ENCODE measurements at places on chromosomes 7 and 10.

DNA sequence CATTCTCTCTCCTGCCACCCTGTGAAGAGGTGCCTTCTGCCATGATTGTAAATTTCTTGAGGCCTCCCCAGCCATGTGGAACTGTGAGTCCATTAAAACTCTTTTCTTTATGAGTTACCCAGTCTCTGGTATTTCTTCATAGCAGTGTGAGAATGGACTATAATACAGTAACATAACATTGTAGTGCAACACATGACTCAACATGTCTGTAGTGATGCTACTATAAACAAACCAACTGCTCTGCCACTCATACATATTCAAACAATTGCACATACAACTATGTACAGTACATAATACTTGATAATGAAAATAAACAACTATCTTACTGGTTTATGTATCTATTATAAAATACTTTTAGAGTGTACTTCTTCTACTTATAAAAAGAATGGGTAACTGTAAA is 7.1 kb downstream of the ATOH7 start:
- no peak for DNase-seq

- no peak for DNase-seq
Measured at GRCh38 chr10:133441780-133442179, 12.0 kb upstream of the SCART1 start.

DNA sequence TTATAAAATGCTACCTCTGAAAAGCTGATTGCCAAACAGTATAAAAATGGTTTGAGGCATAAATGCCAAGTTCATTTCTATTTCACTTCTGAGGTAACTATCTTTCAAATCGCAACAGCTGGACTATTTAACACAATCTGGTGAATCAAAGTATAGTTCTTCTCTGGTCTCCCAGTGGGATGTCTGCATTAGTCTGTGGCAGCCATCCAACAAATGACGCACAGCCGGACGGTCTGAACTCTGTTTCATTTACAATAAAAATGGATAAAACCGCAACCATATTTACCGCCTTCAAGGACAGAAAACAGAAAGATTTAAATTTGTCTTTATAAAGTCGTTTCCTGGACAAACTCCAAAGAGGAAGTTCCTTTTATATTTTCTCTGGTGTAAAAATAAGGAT is 41.9 kb downstream of the ENO4 start:
- no peak for DNase-seq

GRCh38 chr10:31602541-31603234 is 283.7 kb downstream of the ZEB1 start:
- no peak for DNase-seq

GRCh38 chr10:625333-625696 is 64.2 kb downstream of the DIP2C start:
- DNase-seq: no peak

GRCh38 chr10:63634488-63635065 is 113.4 kb downstream of the REEP3 start:
- no peak for DNase-seq

GRCh38 chr10:13904064-13904463 is 317.3 kb downstream of the PRPF18 start:
- no peak for DNase-seq

DNA sequence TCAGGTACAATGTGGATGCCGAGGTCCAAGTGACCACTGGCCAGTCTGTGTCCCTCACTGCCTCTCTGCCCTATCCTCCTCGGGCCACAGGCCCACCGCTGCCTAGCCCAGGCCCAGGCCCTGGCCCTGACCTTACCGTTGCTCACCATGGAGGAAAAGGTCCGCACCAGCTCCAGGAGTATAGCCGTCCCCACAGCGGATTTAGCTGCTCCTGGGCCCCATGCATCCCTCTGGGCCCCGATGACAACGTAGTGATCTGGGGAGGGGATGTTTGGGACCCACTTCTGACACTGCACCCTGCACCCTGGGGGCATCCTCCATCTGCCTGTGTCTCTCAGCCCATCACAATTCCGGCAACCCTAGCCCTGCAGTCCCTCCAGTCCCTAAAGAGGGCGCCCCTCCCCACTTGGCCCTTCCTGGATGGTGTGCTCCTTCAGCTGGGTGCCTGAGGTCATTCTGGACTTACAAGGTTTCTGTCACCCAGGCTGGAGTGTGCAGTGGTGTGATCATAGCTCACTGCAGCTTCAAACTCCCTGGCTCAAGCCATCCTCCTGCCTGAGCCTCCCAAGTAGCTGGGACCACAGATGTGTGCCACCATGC is 12.1 kb downstream of the TFR2 start:
- no peak for DNase-seq

DNA sequence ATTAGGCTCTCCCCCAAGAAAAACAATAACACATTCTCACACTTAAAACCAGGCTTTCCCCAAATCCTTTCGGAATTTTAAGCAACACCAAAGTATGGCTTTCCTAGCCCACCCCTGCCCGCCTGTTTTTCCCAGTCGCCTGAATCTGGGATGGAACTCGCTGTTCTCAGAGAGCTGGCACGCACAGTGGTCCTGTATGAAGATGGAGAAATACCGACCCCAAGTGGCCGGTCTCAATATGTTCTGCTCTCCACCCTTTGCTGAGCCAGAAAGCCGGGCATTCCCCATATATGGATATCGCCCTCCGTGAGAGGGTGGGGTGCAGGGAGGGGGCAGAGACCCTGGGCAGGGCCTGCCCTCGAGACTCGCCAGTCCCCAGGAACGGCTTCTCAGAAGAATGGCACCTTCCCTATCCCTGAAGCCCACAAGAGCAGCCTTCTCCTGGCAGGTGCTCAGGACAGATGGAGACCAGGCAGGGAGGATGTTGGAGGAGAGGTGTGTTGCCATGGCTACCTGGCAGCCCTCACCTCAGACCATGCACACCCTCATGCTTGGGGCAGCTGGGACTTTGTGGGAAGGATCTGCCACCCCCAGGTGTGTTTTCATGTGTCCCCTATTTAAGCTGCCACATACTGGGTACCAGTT is 3.4 kb downstream of the TACR2 start:
- no peak for DNase-seq

DNA sequence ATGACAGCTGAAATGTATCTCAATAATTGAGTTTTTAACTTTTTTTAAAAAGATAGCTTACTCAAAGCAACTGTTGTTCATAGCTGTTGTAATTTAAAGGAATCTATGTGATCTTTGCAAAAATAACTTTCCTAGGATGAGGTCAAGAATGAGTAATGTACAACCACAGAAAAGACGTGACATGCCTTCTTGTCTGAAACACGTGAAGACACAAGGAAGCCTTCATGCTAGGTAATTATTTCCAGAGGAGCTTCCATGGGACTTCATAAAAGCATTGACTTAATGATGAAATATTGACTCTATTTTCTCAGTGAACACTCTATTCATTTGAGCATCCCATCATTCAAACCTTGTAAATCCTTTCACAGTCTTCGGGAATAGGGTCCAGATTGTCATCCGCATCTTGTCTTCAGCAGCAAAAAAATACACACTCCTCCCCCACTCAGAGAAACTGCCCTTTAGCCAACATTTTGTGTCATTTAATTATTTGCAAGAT is 528.0 kb downstream of the NRG3 start:
- no peak for DNase-seq

GRCh38 chr7:26574476-26574875 is 282.8 kb downstream of the SNX10 start:
- no peak for DNase-seq

- no peak for DNase-seq
Measured at GRCh38 chr7:17613338-17614041, 315.0 kb downstream of the AHR start.

DNA sequence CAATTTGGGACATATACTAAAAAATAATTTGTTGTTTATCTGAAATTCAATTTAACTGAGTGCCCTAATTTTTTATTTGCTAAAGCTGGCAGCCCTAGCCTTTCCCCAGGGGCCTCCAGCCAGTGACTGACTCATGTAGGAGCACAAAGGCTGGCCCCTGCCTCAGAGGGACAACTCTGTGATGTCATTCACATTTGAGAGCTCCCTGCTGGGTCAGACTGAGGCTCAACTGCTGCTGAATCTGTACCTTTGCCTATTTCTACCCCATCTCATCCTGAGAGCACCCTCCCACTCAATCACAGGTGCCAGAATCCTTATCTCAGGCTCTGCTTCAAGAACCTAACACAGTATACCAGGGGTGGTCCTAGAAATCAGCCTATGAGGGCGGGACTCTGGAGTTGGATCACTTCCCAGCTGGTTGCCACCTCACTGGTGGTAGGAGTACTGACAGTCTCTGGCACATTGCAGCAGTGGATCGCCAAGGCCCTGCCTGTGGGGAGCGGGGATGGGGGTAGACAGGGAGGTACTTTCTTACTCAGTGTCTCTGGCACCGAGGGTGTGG is 11.6 kb downstream of the GCK start:
- no peak for DNase-seq

GRCh38 chr10:124305131-124305530 is 113.6 kb downstream of the OAT start:
- no peak for DNase-seq

DNA sequence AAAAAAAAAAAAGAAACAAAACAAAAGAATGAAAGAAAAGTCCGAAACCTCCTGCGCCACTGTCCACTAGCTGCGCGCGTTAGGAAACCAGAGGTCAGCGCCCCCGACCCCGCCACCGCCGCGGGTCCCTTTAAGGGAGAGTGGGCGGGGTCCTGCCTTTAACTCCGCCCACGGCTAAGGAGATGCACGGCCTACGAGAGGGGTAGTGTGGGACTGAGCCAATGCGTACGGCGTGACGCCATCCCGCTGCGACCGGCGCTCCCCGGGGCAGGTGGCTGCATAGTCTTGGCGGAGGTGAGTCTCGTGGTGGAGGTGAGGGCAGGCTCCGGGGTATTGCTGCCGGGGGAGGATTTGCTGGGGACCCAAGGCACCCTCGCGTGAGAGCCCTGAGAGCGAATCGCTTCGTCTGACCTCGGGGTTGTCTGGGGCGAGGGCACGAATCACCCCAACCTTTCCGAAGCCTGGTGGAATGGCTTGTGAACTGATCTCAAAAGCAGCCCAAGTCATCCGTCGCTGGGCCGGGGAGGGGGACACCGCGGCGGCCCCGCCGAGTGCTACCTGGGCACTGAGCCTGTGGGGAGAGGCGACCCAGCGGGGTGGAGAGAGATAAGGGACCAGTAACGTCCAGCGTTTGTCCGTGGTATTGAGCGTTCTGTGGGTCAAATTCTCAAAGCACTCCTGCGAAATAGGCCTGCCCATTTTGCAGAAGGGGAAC is at the start of gene MRPS17:
Gene MRPS17, plus strand, starts transcription at position 241 of the 715 bp plus-strand sequence. CDS start 1,319 bp downstream, outside the sequence.
- peak; percentile 73 for DNase-seq

- no peak for DNase-seq
Measured at GRCh38 chr7:6379886-6380285, 67.9 kb downstream of the DAGLB start.

DNA sequence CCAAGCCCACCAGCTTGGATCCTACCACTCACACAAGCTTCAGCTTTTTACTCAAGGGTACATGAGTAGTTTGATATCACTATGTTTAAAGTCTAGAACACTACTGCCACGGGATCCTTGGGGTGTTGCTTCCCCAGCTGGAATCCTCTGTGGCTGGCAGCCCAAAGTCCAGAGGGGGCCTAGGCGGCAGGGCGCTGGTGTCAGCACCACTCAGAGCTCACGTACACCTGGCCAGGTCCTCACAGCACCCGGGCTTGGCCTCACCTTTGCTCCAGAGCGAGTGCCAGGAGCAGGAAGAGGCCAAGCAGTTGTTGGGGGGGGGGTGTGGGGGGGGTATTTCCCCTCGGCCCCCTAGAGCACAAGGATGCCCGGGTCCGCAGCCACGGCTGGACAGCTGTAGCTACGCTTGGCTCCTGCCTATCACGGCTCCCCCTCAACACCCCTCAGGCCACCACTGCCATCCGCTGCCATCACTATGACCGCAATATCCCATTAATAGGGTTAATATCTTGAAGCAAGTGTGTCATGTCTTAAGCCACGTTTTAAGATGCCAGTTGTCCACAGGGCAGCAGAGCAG is 17.0 kb downstream of the ZDHHC6 start:
- DNase-seq: no peak

DNA sequence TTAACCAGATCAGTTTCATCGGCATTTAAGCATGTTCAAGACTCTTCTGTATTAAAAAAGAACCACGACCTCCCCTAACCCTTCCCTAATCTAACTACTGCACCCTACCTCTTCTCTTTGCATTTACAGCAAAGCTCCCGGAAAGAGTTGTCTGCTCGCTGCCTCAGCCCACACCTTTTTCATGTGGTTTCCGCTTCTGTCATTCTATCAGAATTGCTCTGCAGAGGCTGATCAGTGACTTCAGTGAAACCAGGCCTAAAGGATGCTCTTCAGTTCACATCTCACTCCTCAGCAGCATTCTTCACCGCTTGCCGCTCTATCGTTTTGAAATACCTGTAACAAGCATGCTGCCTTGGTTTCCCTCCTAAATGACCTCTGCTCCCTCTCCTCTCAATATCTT is 160.9 kb downstream of the SDK1 start:
- peak; percentile 23 for DNase-seq

DNA sequence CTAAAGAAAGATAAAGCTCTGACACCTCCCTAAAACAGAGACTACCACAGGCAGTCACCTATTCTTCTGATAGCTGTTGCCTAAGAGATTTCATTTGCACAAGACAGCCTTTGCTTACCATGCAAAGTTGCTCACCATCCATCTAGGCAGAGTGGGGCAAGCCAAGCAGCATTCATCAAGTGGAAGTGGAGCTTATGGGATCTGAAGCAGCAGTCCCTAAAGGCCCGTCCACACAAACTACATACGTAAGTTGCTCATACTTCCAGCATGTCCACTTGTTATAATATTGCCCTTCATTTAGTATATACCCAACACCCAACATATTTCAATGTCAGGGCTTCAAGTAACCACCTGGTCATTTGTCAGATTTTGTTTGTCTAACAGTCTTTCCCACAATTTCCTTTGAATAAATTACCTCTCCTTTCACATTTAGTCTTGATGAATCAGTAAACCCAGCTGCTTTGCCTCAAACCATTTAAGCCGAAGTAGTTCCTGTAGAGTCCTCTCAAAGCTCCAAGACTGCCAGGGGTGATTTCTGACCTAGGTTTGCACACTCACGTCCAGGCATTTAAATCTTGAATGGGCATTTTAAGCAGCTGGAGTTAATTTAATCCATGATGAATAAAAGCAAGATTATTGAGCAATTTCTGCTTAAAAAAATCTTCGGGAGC is 67.9 kb downstream of the ATAD1 start:
- no peak for DNase-seq

DNA sequence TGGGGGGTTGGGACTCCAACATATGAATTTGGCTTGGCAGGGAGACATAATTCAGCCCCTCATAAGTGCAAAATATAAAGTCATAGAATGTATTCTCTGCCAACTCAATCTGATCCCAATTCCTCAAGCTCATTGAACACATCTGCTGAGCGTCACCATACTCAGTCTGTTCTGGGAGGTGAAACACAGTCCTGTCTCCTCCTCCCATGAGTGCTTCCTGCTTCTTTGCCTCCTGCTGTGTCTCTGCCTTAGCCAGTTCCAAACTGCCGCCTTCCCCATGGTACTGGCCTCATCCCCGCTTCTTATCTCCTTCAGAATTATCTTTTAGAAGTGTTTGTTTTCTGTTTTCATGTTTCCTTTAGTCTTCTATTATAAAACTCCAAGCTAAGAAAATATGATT is 365.5 kb downstream of the TNS3 start:
- DNase-seq: no peak

GRCh38 chr10:11218395-11218794 is 200.7 kb downstream of the CELF2 start:
- DNase-seq: no peak

GRCh38 chr10:89274928-89275327 is 23.4 kb upstream of the LIPA start:
- no peak for DNase-seq
